ENCODE measurements at places on chromosomes 3 and 15.
A peak's percentile ranks its signal among the peaks of the same experiment; 100 is the strongest.

- peak; percentile 64 for DNase-seq
Measured at GRCh38 chr3:187743195-187744141, 1.8 kb downstream of the BCL6 start.

DNA sequence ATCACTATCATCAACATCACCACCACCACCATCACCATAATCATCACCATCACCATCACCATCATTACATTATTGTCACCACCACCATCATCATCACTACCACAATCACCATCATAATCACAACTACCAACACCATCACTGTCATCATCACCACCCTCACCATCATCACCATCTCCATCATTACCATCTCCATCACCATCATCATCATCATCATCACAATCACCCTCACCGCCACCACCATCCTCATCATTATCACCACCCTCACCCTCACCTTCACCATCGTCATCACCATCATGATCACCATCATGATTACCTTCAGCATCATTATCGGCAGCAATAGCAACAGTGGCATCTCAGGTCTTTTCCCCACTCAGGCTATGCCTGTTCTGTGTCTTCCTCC lies 42.9 kb upstream of the ACTC1 start:
- no peak for DNase-seq

GRCh38 chr3:169324452-169324785 lies 339.1 kb downstream of the MECOM start:
- no peak for DNase-seq

GRCh38 chr3:141126661-141127343 lies 75.7 kb downstream of the SPSB4 start:
- no peak for DNase-seq

- DNase-seq = no peak
Measured at GRCh38 chr3:135889443-135889842, 76.1 kb upstream of the PPP2R3A start.

- no peak for DNase-seq
Measured at GRCh38 chr3:137349557-137350348, 392.0 kb downstream of the IL20RB start.

- no peak for DNase-seq
Measured at GRCh38 chr3:155270485-155271342, 22.8 kb downstream of the STRIT1 start.

DNA sequence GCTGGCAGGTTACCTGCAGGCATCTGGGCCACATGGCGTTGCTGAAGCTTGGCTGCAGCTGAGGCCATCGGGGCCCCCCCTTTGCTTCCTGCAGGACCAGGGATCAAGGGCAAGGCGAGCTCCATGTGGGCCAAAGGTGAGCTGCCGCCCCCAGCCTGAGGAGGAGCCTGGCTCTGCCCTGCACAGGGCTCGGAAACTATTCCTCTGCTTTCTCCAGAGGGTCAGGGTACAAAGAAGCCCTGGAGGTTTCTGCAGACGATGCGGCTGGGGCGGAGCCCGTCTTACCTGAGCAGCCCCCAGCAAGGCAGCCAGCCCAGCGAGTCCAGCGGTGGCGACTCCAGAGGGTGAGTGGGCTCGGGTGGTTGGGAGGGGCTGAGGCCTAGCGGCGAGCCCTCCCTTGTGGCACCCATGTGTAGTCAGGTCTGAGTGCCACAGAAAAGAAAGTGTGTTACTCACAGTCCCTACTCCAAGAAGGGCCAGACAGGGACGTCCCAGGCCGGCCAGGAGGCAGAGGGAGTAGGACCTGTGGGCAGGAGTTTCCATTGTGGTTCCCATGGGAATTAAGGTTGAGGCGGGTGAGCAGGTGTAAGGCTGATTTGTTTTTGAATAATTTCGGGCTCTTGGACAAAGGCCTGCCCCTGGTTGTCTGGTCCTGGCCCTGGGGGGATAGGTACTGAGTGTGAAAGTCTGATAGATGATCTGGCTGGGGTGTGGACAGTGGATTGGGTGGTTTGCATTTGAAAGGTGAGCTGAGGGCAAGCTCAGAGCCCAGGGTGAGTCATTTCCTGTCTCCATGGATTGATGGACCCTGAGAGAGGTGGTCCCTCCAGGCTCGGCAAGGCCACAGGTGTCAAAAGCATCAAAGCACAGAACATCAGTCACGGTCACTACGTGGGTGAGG lies 25.4 kb downstream of the CFAP100 start:
- no peak for DNase-seq

- DNase-seq = no peak
Measured at GRCh38 chr15:93179700-93180102, 90.7 kb upstream of the RGMA start.

DNA sequence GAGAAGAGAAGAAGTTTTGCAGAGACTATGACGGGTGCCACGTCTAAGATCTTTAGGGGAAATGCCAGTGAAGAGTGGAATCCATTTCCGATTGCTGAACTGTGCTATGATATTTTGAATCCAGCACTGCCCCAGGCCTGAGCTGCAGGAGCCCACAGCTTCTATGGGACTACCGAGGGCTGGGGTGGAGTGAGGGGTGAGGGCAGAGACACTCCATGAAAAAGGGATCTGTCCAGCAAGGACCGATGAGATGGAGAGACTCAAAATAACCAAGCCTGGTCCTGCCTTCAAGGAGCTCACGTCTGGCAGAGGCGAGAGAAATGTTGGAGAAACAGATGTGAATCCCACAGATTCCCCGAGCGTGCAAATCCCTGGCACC lies 79.8 kb upstream of the MEF2A start:
- DNase-seq = no peak

All from RKO (cell line).